ENCODE measurements at places on chromosomes 7 and 10. TPM values are rescaled to one million over a fixed set of nuclear protein-coding genes. Genes with fewer than 3 reads are reported as not detected.

GRCh38 chr7:91883676-91884362, 3.3 kb upstream of the MTERF1 start:
- DNase-seq, result no peak

DNA sequence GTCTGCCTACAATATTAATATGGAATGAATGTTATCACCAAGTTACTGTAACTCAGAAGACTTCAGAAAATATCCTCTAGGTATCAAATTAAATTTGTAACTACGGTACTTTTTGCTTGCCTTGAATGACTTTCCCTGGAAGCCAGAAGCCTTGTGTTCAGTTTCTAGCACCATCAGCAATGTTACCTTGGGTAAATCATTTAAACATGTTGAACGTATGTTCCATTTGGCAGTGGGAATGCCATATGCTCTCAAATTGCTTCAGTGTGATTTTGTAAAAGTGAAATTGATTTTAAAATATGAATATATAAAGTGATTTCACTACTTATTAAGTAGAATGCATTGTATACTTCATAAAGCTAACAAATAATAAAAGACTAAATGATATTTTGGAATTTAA, 11.2 kb downstream of the RPA3 start:
- no peak for DNase-seq

OGDHL gene
- not detected for polyA plus RNA-seq

DNA sequence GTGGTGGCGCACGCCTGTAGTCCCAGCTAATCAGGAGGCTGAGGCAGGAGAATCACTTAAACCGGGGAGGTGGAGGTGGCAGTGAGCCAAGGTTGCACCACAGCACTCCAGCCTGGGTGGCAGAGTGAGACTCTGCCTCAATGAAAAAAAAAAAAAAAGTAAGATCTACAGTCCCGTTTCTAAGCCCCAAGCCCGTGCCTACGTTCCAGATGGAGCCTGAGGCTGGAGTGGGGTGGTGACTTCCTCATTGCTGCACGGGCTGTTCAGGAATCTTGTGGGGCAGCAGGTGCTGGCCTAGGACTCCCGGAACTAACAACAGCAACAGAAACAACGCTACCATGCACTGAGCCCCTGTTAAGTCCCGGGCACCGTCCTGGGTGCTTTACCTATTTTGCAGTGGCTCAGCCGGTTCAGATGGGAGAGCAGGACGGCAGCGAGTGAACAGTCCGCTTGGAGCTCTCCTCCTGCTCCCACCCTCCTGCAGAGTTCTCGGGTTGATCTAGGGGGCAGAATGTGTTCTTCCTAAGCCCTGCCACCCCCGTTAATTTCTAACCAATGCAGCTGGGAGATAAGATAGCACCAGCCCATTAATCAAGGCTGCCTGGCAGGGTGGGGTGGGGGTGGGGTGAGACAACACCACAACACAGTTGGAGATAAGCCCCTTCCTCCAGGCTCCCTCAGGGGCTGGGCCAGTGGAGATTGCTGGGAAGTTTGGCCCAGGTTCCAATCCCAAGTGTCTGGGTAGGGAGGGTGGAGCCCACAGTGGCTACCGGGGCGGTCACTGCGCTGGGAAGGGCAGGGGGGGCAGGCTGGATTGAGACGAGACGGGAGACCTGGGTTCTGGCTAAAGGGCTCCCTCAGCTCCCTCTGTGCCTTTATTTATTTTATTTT, 17.0 kb upstream of the SFRP5 start:
- DNase-seq, result no peak

NEURL1 gene
- 0.39 TPM for polyA plus RNA-seq

COL13A1 gene
- not detected for polyA plus RNA-seq

C7orf57 gene
- polyA plus RNA-seq, result not detected

DNA sequence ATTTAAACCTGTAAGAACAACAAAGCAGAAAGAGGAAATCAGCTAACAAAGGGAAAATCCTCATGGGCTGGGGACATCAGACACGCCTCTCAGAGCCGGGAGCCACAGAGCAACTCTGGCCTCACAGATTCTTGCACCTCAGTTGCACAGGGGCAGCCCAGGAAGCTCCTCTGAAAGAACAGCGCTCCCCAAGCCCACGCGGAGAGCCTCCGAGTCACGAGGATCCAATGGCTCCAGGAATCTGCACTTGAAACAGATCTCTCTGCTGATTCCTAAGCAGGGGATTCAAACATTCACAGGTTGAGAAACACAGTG, 213.2 kb upstream of the MGMT start:
- no peak for DNase-seq

DNTT gene
- polyA plus RNA-seq, result not detected
